ENCODE measurements at places on chromosomes 6 and 20.

DNA sequence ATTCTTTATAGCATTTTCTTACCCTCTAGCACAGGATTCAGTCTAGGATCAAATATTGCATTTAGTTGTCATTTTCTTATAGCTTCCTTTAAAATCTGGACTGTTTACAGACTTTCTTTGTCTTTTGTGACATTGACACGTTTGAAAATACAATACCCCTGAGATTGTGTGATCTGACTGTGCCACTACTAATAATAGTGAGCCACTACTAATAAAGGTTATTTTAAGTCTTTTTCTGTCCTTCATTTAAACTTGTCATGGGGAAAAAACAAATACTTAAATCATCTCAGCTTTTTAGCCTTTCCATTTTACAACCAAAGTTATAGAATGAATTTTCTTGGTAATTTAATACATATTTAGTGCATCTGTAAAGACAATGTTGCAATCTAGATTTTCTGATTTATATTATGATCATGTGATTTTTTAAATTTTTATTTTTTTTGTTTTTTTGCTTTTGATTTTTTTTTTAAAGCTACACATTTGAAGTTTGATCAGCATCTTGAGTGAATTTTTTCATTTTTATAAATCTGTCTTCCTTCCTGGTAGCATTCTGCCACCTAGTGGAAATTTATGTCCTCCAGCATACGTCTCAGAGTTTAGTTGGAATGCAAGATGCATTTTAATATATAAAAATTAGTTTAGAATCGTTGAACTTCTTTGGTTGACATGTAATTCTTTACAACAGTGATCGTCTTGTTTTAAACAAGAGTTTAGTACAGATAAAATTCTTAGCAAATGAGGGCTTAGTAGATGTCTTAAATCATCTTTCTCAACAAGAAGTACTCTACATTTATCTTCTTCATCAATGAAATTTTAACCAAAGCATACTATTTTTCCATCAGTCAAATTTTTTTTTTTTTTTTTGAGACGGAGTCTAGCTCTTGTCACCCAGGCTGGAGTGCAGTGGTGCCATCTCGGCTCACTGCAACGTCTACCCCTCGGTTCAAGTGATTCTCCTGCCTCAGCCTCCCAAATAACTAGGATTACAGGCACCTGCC is 119.4 kb downstream of the NCOA3 start:
- DNase-seq = no peak

DNA sequence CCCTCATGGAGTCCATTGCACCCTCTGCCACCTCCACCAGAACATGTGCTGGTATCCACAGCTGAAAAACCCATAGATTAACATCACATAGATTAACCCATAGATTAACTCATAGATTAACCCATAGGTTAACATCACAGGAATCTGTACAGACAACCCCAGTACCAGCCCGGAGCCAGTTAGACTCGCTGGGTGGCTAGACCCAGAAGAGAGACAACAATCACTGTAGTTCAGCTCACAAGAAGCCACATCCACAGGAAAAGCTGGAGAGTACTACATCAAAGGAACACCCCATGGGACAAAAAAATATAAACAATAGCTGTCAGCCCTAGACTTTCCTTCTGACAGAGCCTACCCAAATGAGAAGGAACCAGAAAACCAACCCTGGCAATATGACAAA is 25.1 kb downstream of the SERPINB9 start:
- no peak for DNase-seq

DNA sequence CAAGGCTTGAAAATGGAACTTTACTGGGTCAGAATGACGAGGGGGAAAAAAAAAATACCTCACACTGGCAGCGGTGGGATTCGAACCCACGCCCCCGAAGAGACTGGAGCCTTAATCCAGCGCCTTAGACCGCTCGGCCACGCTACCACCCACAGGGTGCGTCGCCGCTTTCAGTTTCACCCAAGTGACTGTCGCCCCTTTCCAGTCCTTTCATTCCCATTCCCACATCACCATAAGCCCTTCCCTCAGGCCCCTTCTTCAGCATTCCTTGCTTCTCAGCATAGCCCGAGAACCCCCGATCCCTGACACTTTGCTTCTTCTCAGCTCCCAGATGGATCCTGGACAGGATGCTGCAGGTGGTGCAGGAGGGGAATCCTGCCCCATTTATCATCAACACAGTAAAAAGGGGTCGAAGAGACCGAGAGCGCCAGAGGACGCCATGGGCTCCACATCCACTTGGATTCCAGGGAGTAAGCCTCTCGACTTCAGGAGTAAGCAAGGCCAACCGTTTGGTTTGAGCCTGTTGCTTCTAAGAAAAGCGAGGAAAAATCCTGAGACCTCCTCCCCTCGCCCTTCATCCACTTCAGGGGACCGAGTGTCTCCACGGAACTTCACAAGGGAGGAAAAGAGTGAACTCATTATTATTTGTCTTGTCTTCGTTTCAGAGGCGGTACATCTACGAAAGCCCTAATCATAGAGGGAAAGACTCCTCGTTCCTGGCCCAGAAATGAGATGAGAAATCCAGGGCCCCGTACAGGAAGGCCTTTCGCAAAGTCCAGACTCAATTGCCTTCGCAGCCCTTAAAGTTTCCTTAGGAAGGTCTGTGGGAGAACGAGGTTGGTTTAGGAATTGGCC is 20.0 kb upstream of the TRIM27 start:
- peak; percentile 85 for DNase-seq

DNA sequence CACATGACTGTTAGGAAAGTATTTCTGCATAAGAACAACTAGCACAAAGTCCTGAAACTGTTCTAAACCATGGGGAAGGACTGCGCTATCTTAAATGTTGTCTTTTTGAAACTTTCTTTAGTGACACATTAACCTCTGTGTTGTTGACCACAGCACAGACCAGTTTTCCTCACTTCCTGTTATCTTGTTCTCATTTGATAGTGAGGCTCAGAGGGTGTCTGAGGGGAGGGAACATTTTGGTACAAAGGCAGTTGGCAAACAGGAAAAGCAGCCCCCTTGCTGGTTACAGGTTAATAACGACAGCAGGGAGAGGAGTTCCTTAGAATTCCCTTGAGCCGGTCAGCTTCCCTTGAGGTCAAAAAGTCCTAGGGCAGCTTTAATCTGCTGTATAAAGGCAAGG is 143.5 kb upstream of the BMP2 start:
- no peak for DNase-seq

- DNase-seq = no peak
Observed at GRCh38 chr6:155125906-155126305, 130.8 kb downstream of the TIAM2 start.
